ENCODE measurements at places on chromosomes 12 and 14.
A peak's percentile ranks its signal among the peaks of the same experiment; 100 is the strongest.

DNA sequence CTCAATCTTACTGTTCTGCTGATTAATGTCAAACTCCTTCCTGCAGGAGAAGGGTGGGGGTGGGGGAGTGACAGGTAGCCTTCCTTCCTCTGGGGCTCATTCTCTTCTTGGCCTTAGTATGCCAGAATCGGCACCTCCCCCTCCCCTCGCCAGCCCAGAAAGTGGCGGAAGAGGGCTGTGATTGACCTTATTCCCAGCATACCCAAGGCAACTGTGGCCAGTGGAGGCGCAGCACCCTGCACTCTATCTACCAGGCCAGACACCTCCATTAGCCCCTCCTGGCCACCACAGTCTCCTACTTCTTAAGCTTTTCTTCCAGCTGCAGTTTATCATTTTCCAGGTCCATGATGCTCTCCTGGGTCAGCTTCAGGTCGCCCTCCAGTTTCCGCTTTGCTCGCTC lies 15.5 kb downstream of the MYH6 start:
- no peak for DNase-seq

DNA sequence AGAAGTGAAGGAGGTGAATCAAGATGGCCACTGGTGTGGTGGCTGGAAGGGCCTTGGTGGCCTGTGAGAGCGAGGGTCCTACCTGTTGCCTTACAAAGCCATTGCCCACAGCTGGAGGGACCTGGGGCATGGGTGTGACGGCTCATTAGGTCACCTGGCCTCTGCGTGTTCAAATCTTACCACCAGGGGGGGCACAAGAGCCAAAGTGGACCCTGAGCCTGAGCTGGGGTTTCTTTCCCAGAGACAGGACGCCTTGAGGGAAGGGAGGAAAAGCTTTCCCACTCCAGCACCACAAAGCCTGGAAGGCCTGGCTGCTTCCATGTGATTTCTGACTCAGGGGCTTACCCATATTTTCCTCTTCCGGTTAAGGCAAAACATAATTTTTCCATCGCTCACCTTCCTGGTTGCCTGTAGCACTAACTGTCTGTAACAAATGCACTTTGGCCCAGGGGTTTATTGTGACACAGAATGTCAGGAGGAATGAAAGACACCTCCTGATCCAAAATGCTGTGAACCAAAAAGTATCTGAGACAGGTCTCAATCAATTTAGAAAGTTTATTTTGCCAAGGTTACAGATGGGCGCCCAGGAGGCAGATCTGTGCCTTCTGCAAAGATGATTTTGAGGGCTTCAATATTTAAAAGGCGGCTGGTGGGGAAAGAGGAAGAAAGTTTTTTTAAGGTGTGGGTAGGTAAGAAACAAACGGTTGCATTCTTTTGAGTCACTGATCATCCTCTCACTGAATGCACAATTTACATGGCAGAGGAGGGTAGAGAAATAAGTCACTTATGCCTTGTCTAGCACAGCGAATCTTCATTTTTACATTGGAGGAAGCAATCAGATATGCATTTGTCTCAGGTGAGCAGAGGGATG lies 4.3 kb upstream of the CD9 start:
- DNase-seq: peak; percentile 24

GRCh38 chr14:37411079-37411735 lies 183.8 kb downstream of the FOXA1 start:
- no peak for DNase-seq

DNA sequence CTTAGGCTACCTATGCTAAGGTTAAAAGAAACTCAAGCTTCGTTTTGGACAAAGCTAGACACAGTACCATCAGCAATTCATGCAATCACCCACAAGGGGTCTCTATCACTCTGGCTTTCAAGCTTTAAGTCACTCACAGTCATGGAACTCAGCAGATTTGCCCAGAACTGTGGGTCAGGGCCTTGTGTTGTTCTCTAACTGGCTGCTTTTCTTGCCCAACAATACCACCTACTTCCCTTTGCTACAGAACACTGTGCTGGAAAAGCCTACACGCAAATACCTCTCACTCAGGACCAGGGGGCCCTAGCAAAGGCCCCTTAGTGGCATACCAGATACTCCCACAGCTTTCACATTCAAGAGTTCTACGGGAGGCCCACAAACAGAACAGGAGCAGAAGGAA lies 9.1 kb downstream of the NEMP1 start:
- no peak for DNase-seq

DNA sequence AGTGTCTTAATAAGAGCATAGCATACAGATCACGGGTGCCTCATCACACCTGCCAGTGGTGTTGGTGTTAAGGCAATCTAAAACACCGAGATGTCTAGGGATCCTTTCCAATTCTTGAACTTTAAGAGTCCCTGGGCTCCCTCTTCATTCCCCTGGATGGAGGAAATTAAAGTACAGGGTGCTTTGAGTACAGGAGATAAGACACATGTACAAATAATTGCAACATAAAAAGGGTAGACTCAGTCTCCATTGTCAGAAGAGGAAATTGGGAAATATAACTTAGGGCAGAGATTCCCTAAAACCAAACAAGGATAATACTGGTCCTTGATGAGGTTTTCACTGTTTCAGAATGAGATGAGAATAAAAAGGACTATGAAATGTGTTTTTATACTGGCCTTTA lies 34.9 kb downstream of the SCFD1 start:
- DNase-seq: no peak

GRCh38 chr12:64212119-64212746 lies 9.9 kb downstream of the KICS2 start:
- DNase-seq: no peak

DNA sequence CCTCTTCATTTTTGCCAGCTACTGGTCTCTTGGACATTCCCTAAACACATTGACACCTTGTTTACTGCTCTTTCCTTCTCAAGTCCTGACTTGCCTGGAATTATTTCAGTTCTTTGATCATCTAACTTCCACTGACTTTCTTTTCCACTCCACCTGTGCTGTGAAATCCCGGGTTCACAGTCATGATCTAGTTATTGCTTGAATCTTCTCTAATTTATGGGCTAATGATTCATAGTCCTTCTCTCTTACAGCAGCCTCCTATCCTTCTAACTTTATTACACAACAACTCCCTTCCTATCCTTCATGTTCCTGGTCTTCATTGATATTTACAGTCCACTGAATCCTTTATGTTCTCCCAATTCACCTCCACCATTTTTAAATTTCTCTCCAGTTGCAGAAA lies 260.1 kb downstream of the C12orf75 start:
- DNase-seq: no peak

- DNase-seq: no peak
Observed at GRCh38 chr14:24367514-24368211, at the start of gene NFATC4. Gene NFATC4 (plus strand): TSS chr14:24368184. CDS start chr14:24368341, 157 bp downstream.

DNA sequence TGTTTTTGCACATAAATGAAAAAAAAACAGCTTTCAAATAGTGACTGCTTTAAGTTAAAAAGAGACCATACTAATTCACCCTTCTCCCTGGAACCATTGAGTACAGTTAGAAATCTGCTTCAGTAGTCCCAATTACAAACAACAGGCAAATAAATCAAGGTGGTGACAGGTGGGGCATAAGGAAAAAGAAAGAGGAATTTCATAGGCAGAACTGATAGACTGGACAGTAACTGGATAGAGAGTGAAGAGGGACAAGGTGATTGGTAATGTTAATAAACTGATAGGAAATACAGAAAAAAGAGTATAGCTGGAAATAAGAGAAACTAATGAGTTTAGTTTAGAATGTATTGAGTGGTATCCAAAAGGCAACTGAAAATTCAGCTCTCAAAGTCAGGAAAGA lies 56.0 kb downstream of the SLC41A2 start:
- DNase-seq: no peak

DNA sequence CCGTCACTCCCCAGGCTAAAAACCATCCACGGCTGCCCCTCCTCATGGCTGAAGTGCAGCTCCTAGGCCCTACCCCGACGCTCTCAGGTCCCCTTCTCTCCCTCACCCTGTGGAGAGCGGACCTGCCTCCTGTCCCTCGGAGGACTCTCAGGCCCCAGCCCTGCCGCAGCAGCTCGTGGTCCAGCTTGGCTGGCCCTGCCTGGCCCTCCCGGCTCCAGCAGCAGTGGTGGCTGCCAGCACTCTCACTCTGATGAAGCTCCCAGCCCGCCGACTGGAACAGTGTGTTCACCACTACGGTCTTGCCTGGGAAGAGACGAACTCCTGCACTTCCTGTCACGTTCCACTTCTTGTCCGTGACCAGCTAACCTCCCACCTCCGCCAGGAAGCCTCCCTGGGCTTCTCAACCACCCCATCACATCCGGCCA lies 11.1 kb downstream of the BAG5 start:
- DNase-seq: no peak

- no peak for DNase-seq
Observed at GRCh38 chr12:53625373-53625945, 723 bp downstream of the ATF7 start.

GRCh38 chr12:57229046-57229633 lies 371 bp upstream of the SHMT2 start:
- DNase-seq: no peak

DNA sequence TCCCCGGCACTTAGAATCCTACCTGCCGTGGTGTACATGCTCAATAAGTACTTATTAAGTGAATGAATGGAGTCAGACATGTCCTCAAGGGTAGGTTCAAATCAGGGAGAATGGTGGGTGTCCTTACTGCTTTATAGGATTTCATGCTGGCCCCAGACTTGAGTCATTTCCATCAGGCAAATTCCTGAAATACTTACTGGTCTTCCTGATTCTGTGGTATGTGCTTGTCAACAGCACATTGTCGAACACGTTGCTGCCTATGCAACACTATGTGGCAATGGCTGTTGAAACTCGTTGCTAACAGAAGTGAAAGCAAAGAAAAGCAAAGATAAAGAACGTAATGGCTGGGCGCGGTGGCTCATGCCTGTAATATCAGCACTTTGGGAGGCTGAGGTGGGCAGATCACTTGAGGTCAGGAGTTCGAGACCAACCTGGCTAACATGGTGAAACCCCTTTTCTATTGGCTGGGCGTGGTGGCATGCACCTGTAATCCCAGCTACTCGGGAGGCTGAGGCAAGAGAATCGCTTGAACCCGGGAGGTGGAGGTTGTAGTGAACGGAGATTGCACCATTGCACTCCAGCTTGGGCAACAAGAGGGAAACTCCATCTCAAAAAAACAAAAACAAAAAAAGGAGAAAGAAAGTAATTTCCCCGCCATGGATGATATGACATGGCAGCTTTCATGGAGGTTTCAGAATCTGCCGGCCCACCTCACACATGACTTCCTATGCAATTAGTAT lies 214.9 kb downstream of the ZFP36L1 start:
- DNase-seq: no peak

DNA sequence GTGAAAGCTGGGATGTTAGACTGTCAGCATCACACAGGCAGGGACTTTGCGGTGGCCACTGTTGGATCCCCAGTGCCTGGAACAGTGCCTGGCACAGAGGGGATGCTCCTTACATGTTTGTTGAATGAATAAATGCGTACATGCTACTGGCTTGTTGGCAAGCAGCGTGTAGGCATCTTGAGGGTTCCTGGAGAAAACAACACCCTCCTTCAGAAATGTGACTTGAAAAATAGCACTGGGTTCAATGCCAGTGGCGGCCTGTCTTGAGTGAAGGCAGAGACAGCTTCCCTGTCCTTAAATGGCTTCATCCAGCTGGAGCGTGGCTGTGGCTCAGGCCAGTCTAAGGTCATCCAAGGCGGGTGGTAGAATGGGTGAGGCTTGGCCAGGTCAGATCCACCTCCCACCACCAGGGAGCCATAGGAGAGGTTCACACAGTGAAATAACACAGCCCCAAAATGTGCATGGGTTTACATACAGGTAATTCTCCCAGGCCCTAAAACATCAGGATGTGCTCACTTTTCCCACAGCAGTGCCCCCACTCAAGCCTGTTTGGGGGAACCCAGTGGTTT lies 171.4 kb downstream of the PHETA1 start:
- no peak for DNase-seq

GRCh38 chr12:120286768-120287490 lies 4.8 kb downstream of the RNU4-2 start:
- no peak for DNase-seq

DNA sequence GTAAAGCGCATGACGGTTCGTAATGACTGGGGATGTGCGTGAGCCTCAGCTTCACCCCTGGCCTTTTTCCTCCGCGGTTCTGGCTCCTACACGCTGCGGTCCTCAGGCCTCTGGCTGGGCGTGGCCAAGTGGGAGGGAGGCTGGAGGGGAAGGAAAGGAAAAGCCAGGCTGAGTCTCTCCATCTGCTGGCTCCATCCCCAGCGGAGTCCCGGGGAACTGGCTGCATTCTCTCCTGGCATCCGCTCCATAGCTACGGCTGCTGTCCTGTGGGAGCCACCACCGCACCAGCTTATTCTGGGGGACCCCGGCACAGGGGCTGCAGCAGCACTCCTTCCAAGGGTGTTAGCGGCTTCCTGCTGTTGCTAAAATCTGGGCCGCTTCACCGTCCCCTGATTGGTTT lies 68.2 kb upstream of the SLC24A4 start:
- no peak for DNase-seq

GRCh38 chr12:28053564-28053963 lies 81.0 kb upstream of the PTHLH start:
- no peak for DNase-seq

GRCh38 chr12:128871516-128871892 lies 18.2 kb downstream of the GLT1D1 start:
- DNase-seq: no peak

- DNase-seq: no peak
Observed at GRCh38 chr14:23694949-23695663, 58.9 kb downstream of the DHRS2 start.

- DNase-seq: no peak
Observed at GRCh38 chr12:80086025-80086424, 13.3 kb upstream of the OTOGL start.

DNA sequence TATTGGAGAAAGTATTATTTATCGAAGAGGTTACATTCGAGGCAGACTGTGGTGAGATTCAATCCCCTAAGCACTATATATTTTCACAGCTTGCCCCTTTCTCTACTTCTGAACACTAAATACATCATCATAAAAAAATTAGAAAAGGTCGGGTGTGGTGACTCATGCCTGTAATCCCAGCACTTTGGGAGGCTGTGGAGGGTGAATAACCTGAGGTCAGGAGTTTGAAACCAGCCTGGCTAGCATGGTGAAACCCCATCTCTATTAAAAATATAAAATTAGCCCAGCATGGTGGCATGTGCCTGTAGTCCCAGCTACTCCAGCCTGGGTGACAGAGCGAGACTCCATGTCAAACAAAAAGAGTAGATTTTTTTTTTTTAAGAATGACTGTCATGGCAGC lies 70.6 kb upstream of the MYF6 start:
- DNase-seq: no peak

GRCh38 chr12:22190-22529 lies 44.4 kb upstream of the IQSEC3 start:
- no peak for DNase-seq

All from CMK (cell line).